Activated CD4-positive, alpha-beta T cell treated with anti-CD3 and anti-CD28 coated beads, Interleukin-2, amount 50 U/mL, for 24 hours (primary cell): ENCODE measurements at places on chromosomes 4 and X.

GRCh38 chr4:149343614-149344013 lies 472.0 kb downstream of the IQCM start:
- DNase-seq: no peak

- no peak for DNase-seq
These were observed 5.7 kb downstream of the SMIM20 start for GRCh38 chr4:25919676-25920075.

DNA sequence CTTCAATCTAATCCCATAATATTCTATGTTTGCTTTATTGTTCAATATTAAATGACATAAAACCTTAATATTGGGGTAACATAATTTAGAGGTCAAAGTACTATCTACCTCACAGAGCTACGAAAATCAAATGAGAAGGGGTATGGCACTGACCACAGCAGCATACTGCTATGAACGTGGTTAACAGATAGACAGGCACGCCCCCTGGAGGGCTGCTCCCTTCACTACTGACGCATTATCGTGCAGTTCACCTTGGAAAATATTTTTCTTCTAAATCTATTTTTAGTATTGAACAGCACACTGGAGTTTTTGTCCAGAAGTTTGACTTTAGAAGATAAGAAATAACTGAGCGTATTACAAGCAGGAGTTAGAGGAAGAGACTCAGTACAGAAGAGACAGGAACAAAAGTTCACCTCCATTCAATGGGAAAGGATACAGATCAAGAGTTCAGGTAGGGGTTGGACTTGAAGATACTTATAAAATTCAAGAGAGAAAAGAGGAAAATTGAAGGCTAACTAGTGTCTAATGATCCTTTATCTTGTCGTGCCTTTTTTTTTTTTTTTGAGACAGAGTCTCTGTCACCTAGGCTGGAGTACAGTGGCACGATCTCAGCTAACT lies 22.7 kb downstream of the MAP9 start:
- peak; percentile 9 for DNase-seq

- no peak for DNase-seq
These were observed 4.7 kb downstream of the ZXDB start for GRCh38 chrX:57596516-57596915.

- DNase-seq: no peak
These were observed 31.4 kb upstream of the SLC25A31 start for GRCh38 chr4:127698789-127699200.

- no peak for DNase-seq
These were observed 268.5 kb upstream of the LDB2 start for GRCh38 chr4:17166954-17167353.

- no peak for DNase-seq
These were observed 29.5 kb upstream of the IRF2 start for GRCh38 chr4:184503869-184504300.

GRCh38 chr4:156636381-156636780 lies 335.2 kb downstream of the PDGFC start:
- DNase-seq: no peak

GRCh38 chr4:6489927-6490326 lies 17.5 kb upstream of the PPP2R2C start:
- DNase-seq: no peak

- no peak for DNase-seq
These were observed 43.2 kb downstream of the GSTCD start for GRCh38 chr4:105751718-105752299.

DNA sequence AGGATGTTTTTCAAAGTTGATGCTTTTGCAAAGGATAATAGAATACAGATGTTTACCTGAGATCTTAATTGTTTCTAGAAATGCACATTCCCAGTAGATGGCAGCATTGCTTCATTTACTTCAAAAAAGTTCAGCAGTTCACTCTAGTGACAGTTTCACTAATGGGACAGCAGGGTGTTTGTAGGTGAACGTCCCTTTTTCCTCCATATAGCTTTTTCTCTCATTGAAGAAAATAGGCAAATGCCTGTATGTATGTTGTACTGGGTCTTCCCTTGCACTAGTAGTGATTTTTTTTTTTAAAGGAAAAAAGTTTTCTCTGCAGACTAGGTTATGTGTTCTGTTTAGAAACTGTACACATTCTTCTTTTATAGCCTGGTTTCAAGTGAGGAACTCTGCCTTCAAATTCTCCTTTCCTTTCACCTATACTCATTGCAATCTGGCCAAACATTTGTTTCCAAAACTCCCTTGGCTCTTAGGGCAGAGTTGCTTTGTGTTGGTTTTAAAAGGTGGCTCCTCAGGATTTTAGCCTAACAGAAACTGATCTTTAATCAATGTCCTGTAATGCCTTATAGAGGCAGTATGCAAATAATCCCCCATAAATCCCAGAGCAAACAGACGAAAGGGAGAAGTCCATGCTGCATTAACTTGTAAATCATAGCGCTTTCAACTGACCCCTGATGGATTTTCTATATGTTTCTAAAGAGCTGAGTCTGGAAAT lies 86.3 kb downstream of the EGF start:
- DNase-seq: no peak

DNA sequence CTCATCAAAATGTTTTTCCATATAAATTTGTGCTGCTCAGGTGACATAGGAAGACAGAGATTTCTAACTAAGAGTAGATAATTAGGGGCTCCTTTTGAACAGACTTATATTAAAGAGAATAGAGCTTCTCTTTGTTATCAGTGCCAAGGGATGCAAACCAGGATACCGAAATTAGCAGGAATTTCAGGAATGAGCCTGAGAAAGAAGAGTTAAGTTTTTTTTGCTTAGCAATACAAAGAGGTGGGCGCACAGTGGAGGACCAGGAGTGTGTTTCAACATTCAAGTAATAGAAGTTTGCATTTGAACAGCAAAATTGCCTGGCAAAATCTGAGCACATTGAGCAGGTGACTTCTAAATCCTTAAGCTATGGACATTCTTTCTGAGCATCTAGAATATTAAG lies 541.3 kb downstream of the GBA3 start:
- no peak for DNase-seq

DNA sequence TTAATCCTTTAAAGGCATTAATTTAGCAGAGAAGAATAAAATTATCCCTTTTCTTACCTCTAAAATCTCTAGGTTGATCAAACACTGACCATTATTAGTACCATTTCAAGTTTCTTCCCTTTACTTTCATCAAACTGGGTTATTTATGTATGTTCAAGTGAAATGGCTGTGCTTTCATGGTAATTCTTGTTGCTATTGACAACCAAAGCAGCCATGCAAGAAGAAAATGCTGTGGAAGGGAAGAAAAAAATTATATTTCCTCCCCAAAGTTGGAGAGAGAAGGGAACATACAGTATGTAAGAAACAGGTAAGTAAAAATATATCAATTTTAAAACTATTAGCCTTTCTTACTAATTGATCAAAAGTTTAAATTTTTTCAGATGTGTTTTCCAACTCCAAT lies 16.2 kb downstream of the NPNT start:
- DNase-seq: no peak

DNA sequence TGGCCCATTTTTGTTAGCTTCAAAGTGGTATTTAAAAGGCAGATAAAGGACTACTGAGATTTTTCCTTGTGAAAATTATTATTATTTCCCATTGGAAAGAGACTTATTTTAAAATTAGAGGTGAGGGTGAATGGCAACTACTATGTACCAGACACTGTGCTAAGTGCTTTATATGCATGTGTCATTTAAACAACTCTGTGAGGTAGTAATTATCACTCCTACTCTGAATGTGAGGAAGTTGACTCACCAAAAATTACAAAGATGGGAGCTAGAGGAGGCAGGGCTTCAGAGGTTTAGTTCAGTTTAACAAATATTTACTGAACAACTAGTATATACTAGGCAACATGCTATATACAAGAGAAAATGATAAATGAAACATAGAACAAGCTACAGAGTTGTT lies 78.2 kb downstream of the MSL3 start:
- DNase-seq: no peak

DNA sequence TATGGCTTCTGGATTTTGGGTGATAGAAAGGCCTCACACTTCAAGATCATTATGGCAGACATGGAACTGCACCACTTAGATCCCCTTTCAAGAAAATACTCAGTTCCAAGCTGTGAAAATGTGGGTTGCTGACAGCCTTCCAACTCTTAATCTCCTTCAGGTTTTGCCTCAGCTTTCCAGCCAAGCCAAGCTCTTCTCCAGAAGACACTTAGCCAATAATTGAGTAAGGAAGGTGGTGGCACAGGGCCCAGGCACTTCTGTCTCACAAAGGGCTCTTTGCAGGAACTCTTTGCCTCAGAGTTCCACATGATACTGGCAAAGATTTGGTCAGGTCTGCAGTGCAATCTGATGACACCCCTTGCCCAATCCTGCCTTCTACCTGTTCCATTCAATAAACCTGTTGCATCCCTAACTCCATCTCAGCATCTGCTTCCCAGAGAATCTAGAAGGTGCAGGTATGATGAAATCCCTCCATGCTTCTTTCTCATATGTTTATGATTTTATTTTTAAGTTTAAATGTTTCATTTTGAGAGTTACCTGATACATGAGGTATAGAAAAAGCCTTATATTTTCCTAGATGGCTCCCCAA lies 30.6 kb downstream of the ANXA5 start:
- DNase-seq: no peak

- DNase-seq: no peak
These were observed 88.4 kb upstream of the SPIN4 start for GRCh38 chrX:63439580-63439979.

DNA sequence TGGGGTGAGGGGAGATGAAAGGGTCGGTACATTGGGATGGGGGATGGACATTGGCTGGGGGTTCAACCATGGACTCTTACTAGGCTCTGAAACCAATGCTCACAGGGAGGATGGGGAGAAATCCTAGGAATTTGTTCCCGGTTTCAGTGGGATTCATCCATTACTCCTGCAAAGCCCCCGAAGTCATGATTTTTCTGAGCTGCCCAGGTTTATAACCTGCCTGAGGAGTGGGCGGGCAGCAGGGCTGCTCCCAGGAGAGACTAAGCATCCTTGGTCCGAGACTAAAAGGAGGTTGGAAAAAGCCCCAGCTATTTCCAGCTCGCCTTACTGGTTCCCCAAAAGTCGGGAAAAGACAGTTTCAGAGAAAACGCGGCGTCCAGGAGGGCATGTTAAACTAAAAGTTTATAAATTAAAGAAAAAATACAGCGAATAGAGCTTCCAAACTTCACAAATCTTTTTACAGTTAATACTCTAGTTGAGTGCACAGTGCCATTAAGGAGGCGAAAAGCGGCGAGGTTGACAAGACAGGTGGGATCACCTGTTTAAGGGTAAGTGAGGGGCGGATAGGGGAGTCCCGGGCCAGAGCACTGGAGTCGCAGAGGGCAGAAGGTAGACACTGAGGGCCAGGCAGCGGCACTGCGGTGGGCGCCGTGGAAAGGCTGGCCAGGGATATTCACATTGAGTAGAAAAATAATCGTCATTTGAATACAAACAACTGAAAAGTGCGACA lies 3.7 kb downstream of the NKX3-2 start:
- no peak for DNase-seq

DNA sequence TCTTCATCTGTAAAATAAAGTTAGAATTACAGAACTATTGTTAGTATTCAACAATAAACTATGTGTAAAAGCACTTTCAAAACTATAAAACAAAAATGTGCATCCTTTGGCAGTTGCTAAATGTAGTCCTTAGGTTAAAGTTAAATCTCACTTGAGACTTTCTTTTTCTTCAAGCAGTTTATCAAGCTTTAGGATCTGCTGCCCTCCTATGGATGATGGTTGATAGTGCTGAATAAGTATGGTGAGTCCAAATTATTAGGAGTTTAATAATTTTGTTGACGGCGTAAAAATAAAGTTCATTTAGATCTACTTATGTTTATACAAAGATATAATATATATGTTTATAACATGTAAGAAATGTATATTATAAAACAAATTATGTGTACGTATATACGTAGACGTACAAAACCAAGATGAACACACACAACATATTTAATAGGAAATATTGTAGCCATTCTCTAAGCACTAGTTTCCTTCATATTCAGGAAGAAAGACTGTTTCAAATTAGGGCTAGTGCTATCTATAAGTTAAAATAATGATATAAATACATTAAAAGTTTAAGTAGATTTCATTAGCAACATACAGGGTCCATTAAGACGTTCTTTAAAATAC lies 22.3 kb downstream of the UGT2A2 start:
- no peak for DNase-seq

GRCh38 chr4:78691334-78691754 lies 84.8 kb upstream of the BMP2K start:
- no peak for DNase-seq

- DNase-seq: no peak
These were observed 187.7 kb downstream of the RAP1GDS1 start for GRCh38 chr4:98448908-98449307.

GRCh38 chr4:53929955-53930798 lies 134.2 kb downstream of the CHIC2 start:
- DNase-seq: peak; percentile 4

GRCh38 chr4:87399148-87399547 lies 8.2 kb upstream of the HSD17B11 start:
- DNase-seq: no peak

DNA sequence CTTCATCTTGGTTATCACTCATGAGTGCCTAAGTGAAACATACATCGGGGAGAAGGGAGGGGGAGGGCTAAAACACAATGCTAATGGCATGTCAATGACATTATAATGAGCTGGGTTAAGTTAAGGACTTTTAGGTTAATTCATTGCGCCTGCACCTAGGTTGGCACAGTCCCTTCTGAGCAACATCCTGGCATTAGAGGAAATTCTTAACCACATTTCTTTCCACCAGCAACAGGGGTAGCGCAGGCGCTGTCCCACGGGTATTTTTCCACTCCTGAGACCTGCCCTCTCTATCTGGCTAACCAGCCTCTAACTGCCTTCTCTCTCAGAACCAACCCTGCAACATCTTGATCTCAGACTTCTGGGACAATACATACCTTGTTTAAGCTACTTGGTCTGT lies 39.0 kb upstream of the PROM1 start:
- DNase-seq: peak; percentile 37

- no peak for DNase-seq
These were observed 25.4 kb upstream of the GNRHR start for GRCh38 chr4:67779631-67780030.

GRCh38 chr4:177147668-177148067 lies 162.0 kb upstream of the NEIL3 start:
- no peak for DNase-seq
